ENCODE measurements at places on chromosomes 12 and 14. TPM values are rescaled to one million over a fixed set of nuclear protein-coding genes. Genes with fewer than 3 reads are reported as not detected.

Gene RFLNA
- 0.83 TPM for total RNA-seq

GRCh38 chr12:46579474-46579873 lies 206.9 kb upstream of the SLC38A2 start:
- DNase-seq, result no peak

Gene IL31
- not detected for total RNA-seq

DNA sequence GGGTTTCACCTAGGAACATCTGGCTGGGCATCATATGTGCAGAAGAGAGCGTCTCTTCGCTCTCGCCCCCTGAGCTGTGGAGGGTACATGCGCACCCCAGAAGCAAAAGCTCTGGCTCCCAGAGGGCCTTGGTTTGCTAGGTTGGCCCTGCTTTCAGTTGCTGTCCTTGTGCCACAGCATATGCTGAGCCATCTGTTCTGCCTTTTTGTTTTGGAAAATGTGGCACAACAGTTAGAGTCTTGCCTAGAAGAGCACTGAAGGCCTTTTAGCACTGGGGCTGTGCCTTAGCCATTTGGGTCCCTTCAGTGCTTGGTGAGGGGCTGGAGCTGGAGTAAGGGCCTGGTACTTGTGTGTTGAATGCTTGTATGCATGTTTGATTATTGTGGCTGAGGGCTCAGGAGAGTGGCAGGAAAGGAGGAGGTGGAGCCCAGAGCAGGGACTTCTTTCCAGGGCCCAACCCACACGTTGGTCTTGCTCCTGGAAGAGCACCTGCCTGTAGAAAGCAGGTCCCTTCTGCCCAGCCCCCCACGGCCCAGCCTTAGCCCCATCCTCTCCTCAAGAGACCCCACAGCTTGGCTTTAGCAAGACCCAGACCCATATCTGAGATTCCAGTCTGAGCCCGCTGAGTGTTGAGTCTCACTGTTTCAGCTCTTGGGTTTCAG lies 113.7 kb downstream of the SLC25A47 start:
- peak; percentile 38 for DNase-seq

Gene TOMM20L
- not detected for total RNA-seq

GRCh38 chr14:33812601-33813000 lies 138.3 kb downstream of the EGLN3 start:
- no peak for DNase-seq

DNA sequence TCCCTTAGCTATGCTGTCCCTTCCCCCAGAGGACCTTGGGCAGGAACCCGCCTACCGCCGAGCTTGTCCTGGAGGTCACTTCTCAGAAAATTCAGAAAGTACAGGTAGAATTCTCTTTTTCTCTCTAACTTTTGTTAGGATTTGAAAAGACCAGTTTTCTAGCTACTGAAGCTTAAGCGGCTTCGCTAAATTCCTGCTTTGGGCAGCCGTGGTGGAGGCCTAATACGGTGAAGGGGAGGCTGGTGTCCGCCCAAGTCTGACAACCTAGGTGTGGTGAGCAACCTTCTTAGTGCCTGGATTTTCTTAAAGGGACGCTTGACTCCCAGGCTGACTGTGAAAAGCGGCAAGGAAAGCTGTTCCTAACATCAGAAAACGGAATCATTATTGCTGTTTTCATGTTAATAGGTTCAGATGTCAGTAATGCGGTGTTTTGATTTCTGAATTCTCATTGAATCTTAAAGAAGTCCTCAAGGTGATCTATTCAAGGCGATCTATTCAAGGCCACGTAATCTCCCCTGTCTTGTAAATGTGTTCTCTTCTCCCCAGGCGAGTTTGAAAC lies 835 bp downstream of the FGD4 start:
- DNase-seq, result no peak

DNA sequence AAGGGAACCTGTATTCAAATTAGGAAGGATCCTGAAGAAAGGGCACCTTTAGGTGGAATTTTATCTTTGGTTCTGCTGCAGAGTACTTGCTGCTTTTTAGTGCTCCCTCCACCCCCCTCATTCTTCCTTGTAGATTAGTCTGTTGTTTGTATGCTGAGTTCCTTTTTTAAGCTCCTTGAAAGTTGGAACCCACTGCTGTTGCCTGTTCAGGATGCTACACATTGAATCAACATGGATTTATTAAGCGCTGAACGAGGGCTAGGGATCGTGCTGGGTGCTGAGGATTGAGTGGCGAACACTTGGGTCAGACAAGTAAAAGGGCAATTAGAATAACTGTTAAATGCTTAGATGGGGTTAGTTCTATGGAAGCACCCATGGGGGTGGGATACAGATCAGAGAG lies 884 bp upstream of the AMN1 start:
- no peak for DNase-seq

DNA sequence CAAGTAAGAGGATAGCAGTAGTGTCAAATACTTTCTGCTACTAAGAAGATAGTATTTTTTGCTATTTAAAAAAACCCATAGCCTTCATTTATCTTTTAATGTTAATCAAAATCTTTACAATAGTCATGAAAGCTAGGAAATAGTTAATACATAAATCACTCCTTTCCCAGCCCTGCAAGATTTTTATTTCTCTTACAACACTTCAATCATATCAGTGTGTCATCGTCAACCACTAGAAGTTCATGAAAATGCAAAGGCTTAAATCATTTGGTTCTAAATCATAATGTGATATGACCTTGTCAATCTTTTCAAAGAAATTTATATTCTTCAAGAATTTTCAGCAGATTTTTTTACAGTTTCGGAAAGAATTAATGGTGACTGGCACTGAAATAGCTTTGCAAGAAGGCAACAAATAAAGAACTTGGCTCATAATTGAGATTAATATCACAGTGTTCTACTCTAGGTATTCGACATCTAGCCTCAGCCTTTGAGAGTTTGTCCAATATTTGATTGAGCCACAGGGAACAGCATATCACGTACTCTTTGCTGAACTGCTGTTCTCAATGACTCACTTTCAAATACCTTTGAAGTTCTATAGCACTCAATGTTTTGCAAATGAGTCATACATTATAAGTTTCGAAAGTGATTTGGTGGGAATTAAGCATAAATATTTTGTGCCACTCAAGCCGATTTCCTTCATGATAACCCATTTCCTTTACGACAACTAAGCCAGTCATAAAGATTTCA lies 384.0 kb upstream of the FOXG1 start:
- DNase-seq, result no peak

DNA sequence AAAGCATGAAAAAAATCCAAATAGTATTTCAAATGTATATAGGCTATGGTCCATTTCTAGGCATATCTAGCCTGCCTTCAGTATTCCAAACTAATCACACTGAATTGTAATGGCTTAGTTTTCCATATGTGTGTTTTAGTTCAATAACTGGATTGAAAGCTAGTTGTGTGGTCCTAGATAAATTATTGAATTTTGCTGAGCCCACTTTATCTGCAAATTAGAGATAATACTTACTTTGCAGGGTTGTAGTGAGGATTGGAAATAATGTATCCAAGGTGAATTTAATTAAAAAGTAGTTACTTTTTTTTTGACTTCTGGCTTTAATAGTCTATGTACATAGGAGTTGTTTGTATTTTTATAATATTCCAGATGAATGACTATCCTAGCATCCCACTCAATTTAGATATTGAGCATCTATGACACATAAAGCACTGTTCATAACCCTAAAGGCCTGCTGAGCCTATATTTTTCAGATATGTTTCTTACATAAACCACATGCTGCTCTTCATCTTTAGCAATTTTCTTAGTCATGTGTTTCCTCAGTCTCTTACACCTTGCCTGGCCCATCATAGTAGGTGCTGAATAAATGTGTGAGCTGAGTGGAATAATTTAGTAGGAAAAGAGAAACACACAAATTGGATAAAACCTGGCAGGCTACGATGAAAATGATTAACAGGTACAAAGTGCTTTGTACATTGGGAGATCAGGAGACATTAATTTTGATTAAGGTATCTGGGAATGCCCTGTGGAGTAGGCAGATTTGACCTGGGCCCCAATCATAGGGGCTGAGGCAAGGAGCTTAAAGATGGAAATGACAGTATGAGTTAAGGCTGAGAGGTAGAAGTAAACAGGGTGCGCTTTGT lies 1.1 kb upstream of the ATP23 start:
- DNase-seq, result no peak

GRCh38 chr12:30110958-30111586 lies 327.3 kb upstream of the TMTC1 start:
- no peak for DNase-seq

- DNase-seq, result no peak
Measured at GRCh38 chr12:12357719-12358461, 1.0 kb downstream of the BORCS5 start.

GRCh38 chr12:25052196-25052913 lies 103.5 kb upstream of the BCAT1 start:
- no peak for DNase-seq

GRCh38 chr12:20339060-20339459 lies 29.3 kb upstream of the PDE3A start:
- no peak for DNase-seq

Gene NGB
- 3.5 TPM for total RNA-seq

Gene TAS2R7
- total RNA-seq, result not detected

Gene NAV3
- total RNA-seq, result 6.8 TPM

- no peak for DNase-seq
Measured at GRCh38 chr12:9796346-9796745, 30.9 kb upstream of the KLRF1 start.

Gene TPPP2
- not detected for total RNA-seq

- DNase-seq, result no peak
Measured at GRCh38 chr14:94424371-94424770, 28.2 kb downstream of the SERPINA11 start.

Gene ADAM20
- total RNA-seq, result 1.4 TPM

Gene CRACR2A
- total RNA-seq, result 2.0 TPM
